ENCODE measurements at places on chromosomes 16 and 17. TPM values are rescaled to one million over a fixed set of nuclear protein-coding genes. Genes with fewer than 3 reads are reported as not detected.

The ACOX1 gene
- 23.5 TPM for total RNA-seq

The CDH16 gene
- 0.05 TPM for total RNA-seq

The SMIM5 gene
- total RNA-seq = 0.94 TPM

The C17orf50 gene
- total RNA-seq = 0.09 TPM

The RGS9 gene
- 1.9 TPM for total RNA-seq

The ATP1B2 gene
- 0.05 TPM for total RNA-seq

The ESRP2 gene
- 10.1 TPM for total RNA-seq
